ENCODE measurements at places on chromosomes 3 and 15.

- no peak for DNase-seq
Observed at GRCh38 chr3:32700244-32700643, 15.3 kb downstream of the CNOT10 start.

DNA sequence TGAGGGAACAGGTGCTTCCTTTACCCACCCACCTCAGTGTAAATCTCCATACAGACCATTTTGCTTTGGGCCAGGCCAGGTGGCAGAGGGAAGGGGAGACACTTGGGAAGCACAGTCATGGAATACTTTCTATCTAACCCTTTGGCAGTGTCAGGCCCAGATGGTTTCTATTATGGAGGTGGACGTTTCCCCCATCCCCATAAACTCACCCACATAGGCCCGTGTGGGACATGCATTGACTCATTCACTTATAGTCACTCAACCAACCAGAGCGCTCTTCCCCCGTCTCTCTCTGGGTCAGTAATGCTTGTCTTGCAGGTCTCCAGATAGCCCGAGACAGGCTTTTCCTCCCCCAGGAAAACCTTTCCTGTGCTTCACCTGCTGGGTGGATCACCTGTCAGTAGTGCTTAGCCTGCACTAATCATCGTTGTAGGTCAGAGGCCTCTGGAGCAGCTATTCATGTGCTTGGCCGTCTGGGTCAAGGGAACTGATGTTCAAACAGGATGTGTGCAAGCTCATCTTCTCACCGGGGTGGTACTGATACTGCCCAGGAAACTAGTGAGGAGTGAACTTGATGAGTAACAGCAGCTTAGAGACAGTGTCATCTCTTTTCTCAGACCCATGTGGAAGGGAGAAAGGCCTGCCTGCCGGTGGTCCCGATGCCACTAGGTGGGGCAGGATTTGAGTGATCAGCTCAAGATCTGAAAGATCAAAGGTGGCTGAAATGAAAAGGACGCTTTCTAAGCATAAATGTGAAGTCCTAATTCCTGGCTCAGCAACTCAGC lies 67.1 kb downstream of the CEMIP start:
- DNase-seq: no peak

DNA sequence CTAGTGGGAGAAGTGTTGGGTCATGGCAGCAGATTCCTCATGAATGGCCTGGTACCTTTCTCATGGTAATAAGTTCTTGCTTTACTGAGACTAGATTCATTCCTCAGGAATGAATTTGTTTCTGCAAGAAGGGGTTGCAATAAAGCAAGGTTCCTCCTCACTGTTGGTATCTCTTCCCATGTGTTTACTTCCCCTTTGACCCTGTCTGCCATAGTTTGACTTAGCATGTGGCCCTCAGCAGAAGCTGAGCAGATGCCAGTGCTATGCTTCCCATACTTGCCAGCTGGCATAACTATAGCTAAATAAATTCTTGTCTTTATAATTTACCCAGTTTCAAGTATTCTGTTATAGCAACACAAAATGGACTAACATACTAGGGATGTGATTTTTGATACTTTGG lies 163.6 kb upstream of the COL8A1 start:
- DNase-seq: no peak

DNA sequence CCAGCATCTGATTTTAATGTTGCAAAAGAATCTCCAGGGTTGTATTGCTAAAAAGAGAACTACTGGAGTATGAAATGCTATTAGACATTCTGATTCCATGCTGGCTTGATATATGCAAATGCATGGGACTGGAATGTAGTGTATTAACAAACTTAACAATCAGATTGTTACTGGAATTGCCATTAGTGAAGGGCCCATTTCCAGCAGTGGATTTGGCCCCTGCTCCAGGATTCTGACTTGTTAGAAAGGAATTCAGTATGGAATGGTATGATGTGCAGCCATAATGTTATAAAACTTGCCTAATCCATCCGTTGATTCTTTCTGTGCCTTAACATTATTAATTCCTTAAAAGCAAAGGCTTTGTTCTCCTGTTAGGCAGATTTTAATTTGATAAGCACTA lies 7.9 kb downstream of the ARRDC4 start:
- DNase-seq: no peak

DNA sequence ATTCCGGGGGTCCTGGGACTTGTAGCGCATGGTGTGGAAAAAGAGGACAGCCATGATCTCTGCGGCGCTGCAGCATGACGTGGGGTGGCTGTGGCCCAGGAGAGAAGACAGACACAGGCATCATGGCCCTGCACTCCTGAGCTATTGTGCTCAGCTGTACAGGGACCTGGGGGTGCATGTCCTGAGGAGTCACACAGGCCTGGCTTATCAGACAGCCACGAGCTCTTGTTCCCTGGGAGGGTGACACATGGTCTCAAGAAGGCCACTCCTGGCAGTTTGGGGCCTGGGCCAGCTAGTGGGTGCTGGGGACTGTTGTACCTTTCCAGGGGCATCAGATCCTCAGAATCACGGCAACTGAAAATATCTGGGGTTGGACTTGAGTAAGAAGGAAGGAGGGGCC lies 13.7 kb downstream of the TKT start:
- DNase-seq: no peak

Data from NCI-H2029 treated with DMSO at 0.1 percent for 48 hours (cell line).